ENCODE measurements at places on chromosomes 12 and 14.

- DNase-seq, result no peak
These were observed 1204.8 kb downstream of the GALC start for GRCh38 chr14:86788224-86788623.

GRCh38 chr14:101207897-101208296 is 304.4 kb upstream of the RTL1 start:
- DNase-seq, result no peak

- peak; percentile 96 for DNase-seq
These were observed at the start of gene CNPY2 for GRCh38 chr12:56315622-56316473. TSS of gene CNPY2 (minus strand) at chr12:56315988. CDS start at chr12:56315217, 771 bp downstream.

GRCh38 chr14:83309211-83309610 is 1775.6 kb upstream of the SEL1L start:
- no peak for DNase-seq

DNA sequence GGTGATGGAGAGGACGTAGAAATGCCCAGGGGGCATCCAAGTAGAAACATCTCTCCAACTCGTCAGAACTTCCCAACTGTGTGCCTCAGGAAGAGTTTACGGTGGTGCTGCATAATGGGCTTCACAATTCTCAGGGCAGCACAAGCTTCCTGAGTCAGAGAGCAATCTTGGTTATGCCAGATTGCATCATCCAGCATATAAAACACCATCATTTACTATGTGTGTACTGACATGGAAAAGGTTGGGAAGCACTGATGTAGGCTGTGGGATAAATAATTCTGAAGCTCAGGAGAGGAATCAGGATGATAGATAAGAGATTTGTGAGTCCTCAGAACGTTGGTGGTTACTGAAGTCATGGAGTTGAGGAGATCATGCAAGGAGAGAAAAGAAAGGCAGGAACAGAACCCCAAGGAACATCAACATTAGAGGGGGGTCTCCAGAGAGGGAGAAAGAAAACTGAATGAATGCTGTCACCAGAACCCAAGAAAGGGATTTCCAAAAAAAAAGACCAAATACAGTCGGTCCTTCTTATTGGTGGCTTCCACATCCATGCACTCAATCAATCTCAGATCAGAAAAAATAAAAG is 4.7 kb upstream of the NCKAP5L start:
- DNase-seq, result no peak

DNA sequence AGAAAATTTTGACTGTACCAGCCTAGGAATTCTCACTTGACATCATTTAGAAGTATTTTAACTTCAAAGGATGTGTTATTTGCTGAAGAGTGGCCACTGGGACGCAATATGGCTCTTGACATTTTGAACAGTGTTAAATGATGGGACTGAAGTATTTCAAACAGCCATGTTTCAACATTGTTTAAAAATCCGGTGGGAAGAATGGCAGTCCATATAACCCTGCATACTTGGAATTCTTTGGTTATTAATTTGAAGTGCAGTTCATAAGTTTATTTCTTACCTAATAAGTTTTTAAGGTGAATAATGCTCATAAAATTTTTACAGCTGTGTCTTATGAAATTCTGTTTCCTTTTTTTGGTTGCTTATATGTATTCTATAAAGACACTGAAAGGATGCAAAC is 8.3 kb downstream of the TMTC2 start:
- DNase-seq, result no peak

DNA sequence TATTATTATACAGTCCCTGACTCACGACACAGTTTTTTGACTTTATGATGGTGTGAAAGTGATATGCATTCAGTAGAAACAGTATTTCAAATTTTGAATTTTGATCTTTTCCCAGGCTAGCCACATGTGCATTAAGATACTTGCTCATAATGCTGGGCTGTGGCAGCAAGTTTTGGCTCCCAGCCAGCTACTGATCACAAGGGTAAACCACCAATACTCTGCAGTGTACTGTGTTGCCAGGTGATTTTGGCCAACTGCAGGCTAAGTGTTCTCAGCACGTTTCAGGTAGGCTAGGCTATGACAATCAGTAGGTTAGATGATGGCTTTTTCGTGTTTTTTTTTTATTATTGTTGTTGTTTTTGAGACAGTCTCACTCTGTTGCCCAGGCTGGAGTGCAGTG is 69.4 kb upstream of the ACTN1 start:
- DNase-seq, result no peak

DNA sequence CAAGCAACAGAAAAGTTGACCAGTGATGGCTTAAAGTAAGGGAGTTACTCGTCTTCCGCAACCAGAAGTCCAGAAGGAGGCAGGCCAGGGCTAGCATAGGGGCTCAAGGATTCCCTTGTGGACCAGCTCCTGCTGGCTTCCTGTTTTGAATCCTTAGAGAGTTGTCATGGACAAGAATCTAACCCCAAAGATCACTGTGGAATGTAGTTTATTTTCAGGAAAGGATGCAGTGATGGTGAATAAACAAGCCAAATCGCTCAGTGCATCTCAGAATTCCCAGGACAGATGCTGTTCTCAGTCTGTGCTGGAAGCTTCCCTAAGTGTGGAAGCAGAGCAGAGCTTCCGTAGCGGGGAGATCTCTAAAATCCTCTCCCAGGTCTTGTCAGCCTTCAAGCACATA is 311.3 kb downstream of the C12orf75 start:
- DNase-seq, result no peak

DNA sequence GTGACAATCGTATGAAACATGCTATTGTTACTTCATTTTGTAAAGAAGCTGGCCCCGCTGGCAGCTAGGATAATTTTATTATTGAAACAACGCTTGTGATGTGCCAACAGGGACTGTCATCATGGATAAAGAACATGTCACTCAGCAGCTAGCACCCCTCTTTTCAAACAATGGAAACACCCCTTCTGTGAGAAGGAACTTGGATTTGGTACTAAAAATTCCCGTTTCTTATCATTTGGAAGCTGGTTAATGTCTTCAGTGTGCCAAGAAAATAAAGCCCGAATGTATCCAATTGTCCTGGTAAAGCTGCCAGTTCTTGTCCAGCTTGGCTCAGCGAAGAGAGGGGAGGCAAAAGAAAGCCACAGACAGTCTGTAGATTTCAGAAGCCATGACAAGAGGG is 186.6 kb downstream of the PHLDA1 start:
- DNase-seq, result no peak

DNA sequence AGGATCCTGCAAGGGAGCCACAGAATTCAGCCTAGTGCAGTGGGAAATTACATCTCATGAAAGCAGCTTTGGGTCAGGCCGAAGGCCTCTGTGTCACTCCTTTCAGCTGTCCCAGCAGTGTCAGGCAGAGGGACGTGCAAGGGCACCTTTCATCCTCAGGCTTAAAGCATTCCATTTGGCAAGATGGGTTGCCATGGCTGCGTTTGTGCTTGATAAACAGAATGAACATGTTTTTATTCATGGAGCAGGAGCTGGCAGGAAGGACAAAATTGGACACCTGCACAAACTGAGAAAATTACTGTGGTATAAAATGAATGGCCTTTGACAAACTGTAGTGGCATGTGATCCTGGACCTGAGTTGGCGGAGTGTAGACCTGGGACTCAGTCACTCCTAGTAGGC is 29.4 kb downstream of the ACAD10 start:
- peak; percentile 50 for DNase-seq

GRCh38 chr14:50095895-50096294 is 20.5 kb downstream of the VCPKMT start:
- no peak for DNase-seq

GRCh38 chr12:94867066-94867855 is 136.2 kb downstream of the NDUFA12 start:
- no peak for DNase-seq

DNA sequence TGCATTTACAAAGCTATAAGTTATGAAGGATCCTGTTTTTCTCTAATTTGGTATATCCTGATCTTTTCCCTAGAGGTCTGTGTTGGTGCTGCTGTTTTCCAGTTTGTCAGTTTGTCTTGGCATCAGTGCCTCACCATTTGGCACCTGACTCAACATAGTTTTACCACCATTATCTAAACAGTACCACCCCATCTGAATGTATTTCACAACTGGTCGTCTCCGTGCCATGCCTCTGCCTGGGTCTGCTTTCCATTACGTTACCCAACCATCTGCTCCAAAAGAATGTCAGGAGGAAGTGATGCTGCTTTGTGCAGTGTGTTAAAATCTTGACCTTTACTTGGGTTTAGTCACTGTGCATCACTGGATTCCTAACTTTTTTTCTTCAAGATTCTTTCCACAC is 129.3 kb upstream of the RASSF8 start:
- no peak for DNase-seq

- no peak for DNase-seq
These were observed 37.3 kb downstream of the ANO2 start for GRCh38 chr12:5907807-5908206.

GRCh38 chr12:78176643-78177042 is 345.9 kb downstream of the NAV3 start:
- no peak for DNase-seq

DNA sequence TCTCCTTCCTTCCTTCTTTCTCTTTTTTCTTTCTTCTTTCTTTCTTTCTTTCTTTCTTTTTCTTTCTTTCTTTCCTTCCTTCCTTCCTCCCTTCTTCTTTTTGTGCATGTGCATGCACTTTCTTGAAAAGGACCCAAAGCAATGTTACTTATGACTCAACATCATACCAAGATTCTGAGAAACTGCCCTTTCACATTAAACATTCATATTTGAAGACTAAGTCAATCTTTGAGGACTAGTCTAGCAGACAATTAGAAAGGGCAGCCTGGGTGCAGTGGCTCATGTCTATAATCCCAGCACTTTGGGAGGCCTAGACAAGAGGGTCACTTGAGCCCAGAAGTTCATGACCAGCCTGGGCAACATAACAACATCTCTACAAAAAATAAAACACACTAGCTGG is 212.8 kb upstream of the KITLG start:
- DNase-seq, result no peak

Data from Ammon's horn (tissue), 1 donor.